GM13977 (cell line): ENCODE measurements at places on chromosomes 7 and 10.

GRCh38 chr7:129875745-129876411, 76.9 kb downstream of the UBE2H start:
- no peak for DNase-seq

DNA sequence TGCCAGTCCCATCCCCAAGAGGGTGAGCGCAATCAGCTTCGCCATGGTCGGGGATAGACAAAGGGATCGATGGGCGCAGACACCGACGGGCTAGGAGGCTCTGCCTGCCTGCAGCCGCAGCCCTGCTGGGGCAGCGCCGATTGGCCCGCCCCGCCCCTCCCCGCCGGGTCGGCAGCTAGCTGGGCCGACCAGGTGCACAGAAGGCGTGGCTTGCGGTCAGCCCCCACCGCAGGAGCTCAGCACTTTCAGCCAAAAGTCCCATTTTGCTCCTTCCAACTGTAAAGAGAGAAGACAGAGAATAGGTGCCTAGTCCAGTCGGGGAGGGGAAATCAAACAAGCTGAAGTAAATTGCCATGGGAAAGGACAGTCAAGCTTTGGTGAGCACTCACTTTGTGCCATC, at the start of gene PON1:
Gene PON1 (minus strand): TSS at position 102 of the 400 bp plus-strand sequence. CDS start 57 bp downstream, at position 45.
- no peak for DNase-seq

- DNase-seq, result no peak
Observed at GRCh38 chr10:49441488-49442476, 45.9 kb upstream of the DRGX start.

- DNase-seq, result no peak
Observed at GRCh38 chr7:49692516-49692915, 80.9 kb upstream of the VWC2 start.

GRCh38 chr7:74619235-74619860, 38.2 kb upstream of the GTF2I start:
- DNase-seq, result no peak

- no peak for DNase-seq
Observed at GRCh38 chr10:37225163-37225562, 99.8 kb downstream of the ANKRD30A start.

GRCh38 chr10:7412237-7412927, 1.5 kb upstream of the SFMBT2 start:
- no peak for DNase-seq

DNA sequence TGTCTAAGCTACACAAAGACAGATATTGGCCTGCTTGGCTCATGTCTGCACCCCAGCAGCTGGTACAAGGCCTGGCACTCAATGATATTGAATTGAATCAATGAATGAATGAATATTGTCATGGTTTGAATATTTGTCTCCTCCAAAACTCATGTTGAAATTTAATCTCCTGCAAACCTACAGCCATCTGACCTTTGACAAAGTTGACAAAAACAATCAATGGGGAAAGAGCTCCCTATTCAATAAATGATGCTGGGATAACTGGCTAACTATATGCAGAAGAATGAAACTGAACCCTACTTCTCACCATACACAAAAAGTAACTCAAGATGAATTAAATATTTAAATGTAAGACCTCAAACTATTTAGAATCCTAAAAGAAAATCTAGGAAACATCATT, 144.7 kb downstream of the CYP26A1 start:
- no peak for DNase-seq

DNA sequence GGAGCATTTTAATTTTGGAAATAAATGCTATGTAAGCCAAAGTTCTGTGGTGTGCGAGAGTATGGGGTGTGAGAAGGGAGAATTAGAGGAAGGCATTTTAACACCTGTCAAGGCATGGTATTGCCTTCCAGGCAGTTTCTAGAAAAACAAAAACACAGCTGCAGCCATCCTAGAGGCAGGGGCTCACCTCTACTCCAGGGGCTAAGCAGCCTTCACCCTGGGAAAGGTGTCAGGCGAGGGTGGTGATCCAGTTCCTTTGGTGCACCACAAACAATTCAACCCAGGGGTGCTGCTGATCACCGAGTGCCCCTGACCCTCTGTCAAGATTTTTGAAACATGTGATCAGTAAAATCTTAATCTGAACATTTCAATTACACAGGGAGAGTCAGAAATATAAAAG, 59.2 kb upstream of the GPR26 start:
- DNase-seq, result no peak
